Stimulated activated CD4-positive, alpha-beta T cell treated with anti-CD3 and anti-CD28 coated beads, Interleukin-1b, Interleukin-23, amount 100 ng/mL, for 1 hour (primary cell): ENCODE measurements at places on chromosomes 4 and X.

GRCh38 chrX:129013574-129013973 is 509.7 kb downstream of the SMARCA1 start:
- no peak for DNase-seq

- DNase-seq, result no peak
These were observed 134.0 kb downstream of the MID1 start for GRCh38 chrX:10486373-10486772.

DNA sequence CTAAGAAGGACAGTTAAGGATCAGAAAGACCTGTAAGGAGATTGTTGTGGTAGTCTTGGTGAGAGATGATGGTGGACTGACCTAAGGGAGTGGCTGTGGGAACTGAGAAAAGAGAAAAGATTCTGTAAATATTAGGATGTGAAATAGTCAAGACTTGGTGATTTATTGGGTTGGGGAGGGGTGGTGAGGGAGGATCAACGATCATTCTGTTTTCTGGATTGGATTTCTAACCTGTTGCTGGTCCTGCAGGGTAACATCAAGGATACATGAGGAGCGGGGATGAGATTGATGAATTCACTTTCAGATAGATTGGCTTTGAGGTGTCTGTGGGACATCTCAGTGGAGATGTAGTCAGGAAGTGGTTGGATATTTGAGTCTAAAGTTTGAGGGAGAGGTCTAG is 1.4 kb downstream of the PIN4 start:
- DNase-seq, result no peak

- DNase-seq, result no peak
These were observed 7.4 kb upstream of the BRS3 start for GRCh38 chrX:136480383-136480782.

DNA sequence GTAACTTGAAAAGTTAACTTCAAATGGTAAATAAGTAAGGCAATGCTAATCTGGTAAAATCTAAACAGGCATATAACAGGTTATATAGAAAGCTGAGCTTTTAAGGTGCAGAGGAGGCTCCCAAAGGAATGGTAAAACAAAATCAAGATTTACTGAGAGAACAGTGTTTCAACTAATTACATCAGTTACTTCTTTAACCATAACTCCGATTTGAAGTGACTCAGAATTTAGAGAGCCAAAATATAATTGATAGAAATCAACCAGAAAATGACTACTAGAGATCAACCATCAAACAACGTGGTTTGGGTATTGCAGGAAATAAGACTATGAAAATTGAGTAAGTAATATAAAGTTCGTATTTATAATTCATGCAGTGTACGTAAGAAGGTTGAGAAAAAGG is 6.9 kb downstream of the G3BP2 start:
- DNase-seq, result no peak

DNA sequence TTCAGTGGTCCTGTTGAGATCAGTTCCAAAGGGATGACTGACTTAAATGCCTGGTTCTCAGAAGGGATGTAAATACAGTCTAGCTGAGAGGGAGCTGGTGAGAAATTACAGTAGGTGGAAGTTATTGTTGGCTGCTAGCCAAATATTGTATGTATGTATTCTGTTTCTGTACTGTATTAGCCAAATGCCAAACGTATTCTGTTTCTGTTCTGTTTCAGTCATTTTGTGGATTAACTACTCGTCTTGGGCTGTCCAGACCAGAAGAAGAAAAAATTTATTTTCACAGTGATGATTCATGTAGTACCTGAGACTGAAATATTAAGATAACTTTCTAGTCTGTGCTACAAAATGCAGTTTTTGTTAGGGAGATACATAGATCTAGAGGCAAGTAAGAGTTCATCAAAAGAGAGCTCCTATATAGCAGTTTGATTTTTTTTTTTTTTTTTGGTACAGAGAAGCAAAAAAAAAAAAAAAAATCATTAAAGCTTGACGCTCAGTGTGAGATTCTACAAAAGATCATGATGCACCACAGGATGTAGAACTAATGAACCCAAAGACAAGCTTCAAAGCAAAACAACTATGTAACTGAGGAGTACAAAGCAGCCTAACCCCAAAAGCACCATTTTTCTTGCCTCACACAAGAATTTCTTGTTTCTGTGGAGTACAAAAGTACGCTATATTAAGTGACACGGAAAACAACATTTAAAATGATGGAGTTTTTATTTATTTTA is 54.8 kb downstream of the CASP6 start:
- DNase-seq, result no peak

DNA sequence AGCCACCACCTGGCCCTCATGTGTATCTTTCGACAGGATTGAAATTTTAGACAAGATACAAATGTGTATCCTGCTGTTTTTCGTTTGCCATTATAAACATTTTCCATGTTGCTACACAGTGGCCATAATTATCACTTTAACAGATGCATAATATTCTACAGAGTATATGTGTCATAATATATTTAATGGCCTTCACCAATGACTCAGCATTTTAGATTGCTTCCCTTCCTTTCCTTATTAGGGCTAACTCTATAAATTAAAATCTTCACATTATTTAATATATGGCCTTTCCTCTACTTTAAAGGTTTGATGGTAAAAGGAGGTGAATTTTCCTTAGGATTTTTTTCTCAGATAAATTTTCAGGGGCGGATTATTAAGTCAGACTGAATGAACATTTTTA is 97.4 kb downstream of the HS6ST2 start:
- no peak for DNase-seq

- no peak for DNase-seq
These were observed 66.9 kb upstream of the PPARGC1A start for GRCh38 chr4:23956601-23957364.

- no peak for DNase-seq
These were observed 113.6 kb upstream of the CBLL2 start for GRCh38 chrX:22159071-22159470.

- DNase-seq, result no peak
These were observed 94.2 kb downstream of the PHEX start for GRCh38 chrX:22126327-22126726.

- no peak for DNase-seq
These were observed 15.0 kb upstream of the MTNR1A start for GRCh38 chr4:186570193-186570996.

DNA sequence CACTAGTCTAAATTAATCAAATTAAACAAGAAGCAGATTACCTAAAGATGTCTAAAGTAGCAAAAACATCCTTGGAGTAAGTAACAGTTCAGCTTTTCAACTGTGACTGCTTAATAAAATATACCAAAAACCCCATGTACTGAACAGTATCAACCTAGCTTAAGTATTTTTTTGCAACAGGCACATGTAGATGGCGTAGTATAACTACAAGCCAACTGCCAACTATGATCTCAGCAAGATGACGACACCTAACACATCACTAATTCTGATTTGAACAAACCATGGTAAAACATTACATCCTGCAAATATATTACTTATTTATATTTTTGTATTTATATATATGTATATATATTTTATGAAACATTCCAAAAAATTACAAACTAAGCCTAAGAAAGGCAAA is 24.5 kb downstream of the DHX15 start:
- DNase-seq, result no peak

DNA sequence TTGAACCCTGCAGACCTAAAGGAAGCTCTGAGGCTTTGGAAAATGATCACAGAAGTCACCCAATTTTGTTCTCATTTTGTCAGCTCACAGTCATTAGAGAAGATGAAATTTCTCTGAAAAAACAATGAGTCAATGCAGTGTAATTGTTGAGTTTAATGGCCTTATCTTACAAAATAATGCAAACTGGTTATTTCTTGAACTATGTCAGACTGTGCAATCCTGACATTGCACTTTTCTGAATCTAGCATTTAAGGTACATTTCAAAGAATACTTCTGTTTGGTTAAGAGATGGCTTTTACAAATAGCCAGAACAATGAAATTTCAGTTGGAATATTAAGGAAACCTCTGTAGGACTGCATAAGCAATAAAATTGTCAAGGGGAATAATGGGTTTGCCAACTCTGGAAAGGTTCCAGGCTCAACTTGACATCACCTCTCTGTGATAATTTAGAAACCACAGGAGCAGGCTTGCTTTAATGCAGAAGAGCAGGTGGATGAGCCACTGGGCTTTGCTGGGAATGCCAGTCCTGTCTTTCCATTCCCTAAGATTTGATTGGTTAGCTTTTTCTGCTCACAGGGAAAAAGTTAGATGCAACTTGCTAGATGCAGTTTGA is 222.8 kb downstream of the FRMPD4 start:
- DNase-seq, result no peak

GRCh38 chrX:15158736-15159406 is 111.0 kb downstream of the ASB9 start:
- no peak for DNase-seq

DNA sequence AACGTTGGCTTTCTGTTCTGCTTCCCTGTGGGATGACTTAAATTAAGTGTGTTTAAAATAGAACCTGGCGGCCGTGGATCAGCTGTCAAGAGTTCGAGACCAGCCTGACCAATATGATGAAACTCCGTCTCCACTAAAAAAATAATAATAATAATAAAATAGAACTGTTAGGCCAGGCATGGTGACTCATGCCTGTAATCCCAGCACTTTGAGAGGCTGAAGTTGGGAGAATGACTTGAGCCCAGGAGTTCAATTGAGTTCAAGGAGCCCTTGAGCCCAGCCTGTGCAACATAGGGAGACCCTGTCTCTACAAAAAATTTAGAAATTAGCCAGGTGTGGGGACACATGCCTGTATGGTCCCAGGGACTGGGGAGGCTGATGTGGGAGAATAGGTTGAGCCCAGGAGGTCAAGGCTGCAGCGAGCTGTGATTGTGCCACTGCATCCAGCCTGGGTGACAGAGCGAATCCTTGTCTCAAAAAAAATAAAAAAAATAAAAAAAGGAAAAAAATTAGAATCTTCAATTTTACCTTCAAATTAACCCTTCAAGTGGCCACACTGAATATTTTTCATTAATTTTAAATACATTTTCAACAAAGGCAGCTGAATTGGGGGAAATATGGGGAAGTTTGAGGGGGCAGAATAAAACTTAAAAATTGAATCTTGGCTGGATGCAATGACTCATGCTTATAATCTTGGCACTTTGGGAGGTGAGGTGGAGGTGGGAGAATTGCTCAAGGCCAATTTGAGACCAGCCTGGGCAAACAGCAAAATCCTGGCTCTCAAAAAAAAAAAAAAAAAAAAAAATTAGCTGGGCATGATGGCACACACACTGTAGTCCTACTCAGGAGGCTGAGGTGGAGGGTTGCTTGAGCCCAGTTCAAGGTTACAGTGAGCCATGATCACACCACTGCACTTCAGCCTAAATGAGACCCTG is 31.8 kb upstream of the HSD17B13 start:
- no peak for DNase-seq

DNA sequence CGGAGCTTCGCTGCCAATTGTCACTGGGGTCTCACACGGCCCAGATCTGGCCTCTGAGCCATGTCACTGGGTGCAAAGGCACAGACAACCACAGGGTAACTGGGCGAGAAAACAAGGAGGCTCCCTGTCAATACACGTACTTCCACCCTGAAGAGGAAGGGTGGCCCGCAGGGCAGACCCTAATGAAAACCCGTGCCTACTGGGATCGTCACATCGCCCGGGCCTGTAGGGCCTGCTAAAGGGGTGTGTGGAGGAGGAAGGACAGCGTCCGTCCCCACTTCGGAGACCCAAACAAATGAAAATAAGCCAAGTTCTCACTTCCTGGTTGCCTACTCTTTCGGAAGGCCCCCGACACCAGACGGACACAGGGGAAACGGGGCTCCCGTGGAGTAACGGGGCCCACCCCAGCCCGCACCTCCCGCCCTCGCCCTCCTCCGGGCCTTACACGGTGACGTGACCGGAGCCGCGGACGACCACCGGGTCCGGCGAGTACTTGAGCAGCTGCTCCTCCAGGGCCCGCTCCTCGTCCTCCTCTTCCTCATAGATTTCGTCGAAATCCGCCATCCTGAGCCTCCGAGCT is 578 bp downstream of the CHIC2 start:
- no peak for DNase-seq

GRCh38 chr4:38815885-38816782 is 11.5 kb upstream of the TLR1 start:
- DNase-seq, result no peak

- no peak for DNase-seq
These were observed at the start of gene CITED1 for GRCh38 chrX:72305286-72306084. CITED1 (minus strand) TSS chrX:72305914; CDS start chrX:72302869, 3,045 bp downstream.

- DNase-seq, result no peak
These were observed 31.2 kb upstream of the RAB40A start for GRCh38 chrX:103550415-103551051.

GRCh38 chr4:142663828-142664227 is 182.3 kb downstream of the INPP4B start:
- DNase-seq, result no peak
